Activated T-helper 1 cell treated with anti-CD3 and anti-CD28 coated beads, Interleukin-2, amount 50 U/mL, for 16 hours (primary cell): ENCODE measurements at places on chromosomes 11 and 22.

- DNase-seq, result no peak
Observed at GRCh38 chr11:131422496-131422895, 52.1 kb downstream of the NTM start.

GRCh38 chr22:31901388-31902137 is 42.8 kb upstream of the YWHAH start:
- DNase-seq, result no peak

GRCh38 chr22:19679522-19680101 is 34.7 kb upstream of the SEPTIN5 start:
- DNase-seq, result peak; percentile 13

GRCh38 chr11:83938148-83938547 is 652.0 kb upstream of the CCDC90B start:
- no peak for DNase-seq
